ENCODE measurements at places on chromosomes 2 and 18.
A peak's percentile ranks its signal among the peaks of the same experiment; 100 is the strongest.

GRCh38 chr2:144181001-144181400, 338.9 kb downstream of the ZEB2 start:
- no peak for DNase-seq

DNA sequence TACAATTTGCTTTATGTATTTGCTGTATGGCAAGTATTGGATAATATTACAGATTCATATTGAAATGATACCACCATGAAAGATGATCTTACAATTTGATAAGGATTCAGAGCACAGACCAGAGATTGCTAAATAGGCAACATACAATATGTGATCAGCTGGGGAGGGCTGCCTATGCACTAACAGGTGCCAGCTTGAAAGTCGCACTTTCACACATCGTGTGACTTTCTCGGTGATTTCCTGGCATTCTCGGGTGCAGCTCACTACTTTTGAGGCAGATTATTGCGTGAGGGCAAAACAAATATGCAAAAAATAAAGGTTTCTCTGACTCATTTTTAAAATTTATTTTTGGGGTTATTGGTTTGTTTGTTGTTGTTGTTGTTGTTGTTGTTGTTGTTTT, 36.0 kb downstream of the RBMS1 start:
- no peak for DNase-seq

DNA sequence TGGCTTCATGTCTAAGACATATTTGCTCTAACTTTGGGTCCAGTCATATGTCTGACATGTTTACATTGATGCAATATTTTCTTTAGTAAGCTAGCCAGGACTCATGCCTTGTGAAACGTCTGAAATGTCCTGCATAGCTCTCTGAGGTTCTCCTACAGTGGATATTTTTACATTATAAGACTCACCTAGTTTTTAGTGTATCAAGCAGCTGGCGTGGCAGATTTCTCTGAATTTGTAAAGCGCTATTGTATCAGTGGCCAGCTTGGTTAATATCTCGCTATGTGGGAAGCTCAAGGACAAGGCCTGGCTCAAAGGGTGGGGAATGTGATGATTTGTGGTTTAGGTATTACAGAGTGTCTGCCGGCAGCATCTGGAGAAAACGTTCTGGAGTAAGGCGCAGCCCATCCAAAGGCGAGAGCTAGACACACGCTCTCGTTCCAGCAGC, 164.3 kb downstream of the LTBP1 start:
- DNase-seq, result no peak

- DNase-seq, result no peak
Measured at GRCh38 chr2:124533226-124533954, 508.3 kb downstream of the CNTNAP5 start.

DNA sequence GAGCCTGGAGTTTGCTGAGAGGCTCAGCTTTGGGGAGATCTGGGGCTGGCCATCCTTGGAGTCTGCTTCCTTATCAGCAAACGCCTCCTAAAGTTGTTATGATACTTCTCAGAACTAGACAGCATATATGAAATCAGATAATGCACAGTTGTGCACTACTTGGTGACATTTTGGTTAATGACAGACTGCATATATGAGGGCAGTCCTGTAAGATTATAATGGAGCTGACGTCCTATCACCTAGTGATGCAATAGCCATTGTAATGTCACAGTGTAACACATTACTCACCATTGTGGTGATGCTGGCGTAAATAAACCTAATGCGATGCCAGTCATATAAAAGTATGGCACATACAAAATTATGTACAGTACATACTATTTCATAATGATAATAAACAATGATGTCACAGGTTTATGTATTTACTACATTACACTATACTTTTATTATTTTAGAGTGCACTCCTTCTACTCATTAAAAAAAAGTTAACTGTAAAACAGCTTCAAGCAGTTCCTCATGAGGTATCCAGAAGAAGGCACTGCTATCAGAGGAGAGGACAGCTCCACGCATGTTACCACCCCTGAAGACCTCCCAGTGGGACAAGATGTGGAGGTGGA, 298.1 kb upstream of the REV1 start:
- DNase-seq, result no peak

GRCh38 chr18:48186131-48186766, 222.9 kb downstream of the ZBTB7C start:
- DNase-seq, result no peak

GRCh38 chr18:53817976-53818950, 406.2 kb downstream of the MBD2 start:
- no peak for DNase-seq

DNA sequence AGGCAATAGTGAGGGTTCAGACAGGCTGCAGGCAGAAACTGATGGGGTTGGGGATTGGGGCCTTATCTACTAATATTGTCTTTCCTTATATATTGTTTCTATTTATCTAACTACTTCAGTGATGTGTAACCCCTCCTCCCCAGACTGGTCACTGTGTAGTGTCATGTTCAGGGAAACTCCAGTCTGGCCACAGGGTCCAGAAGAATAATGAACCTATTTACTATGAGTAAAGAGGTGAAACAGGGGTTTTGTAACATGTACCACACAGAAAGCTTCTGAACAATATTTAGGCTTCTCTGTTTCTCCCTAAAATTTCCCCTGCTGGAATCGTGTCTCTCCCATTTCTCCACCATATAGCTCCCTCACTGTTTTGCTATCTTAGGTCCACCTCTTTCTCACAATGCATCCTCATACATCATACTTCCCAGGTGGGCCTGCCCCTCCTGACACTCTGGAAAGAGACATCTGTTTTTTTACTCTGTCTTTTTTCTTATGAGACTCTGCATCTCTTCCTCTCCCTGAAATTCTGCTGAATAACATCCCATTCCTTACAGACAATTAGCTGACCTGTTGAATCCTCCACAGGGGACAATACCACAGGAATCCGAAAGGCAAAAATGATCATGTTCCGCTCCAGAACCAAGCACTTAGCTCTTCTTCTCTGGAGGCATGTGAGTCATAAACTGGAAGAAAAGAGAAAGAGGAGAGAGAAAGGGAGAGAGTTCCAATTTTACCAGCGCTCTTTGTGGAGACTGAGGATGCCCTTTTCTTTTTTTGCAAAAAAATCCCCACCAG, 154.8 kb downstream of the ZEB2 start:
- DNase-seq, result no peak

- no peak for DNase-seq
Measured at GRCh38 chr18:48840491-48840877, 110.3 kb downstream of the SMAD7 start.

DNA sequence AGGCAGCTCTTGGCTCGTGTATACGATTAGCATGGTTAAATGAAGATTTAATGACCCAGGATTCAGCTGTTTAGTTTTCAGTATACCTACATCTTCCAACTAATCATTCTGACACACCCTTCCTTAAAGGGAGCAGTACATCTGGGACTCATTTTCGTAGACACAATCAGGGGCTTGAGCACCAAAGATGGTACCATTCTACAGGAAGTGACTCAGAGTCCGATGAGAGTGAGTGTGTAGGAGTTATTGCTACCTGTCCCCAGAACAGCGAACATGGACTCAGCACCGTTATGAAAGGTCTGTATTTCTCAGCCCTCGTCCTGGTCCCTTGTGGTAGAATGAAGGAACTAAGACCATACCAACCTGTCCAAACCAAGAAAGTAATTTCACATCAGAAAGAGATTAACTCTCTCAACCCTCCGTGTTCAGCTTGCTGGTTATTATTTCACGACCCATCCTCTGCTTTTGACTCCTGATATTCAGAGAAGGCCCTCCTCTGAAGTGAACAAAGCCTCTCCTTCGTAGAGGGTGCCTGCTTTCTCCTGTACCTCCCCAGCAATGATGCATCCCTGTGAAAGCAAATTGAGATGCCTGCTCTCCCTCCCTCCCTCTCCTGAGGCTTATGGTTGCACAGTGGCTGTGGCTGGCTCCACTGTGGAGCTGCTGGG, 214.8 kb downstream of the MTX2 start:
- DNase-seq, result no peak

DNA sequence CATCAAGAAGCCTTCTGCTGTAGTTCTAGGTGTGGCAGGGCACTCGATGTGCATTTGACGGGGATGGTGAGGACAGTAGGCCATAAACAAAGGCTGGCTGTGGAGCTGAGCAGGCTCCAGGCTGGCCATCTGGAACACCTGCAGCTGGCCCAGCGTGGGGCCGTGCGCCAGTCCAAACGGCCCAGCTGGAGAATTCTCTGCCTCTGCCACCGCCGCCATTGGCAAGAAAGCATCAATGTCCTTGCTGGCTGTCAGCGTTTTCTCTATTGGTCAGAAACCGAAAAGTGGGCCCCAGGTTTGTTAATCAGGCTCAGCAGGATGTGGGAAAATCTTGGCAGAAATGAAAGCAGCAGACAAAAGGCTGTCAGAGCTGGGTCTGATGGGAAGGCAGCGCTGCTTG, 24.0 kb upstream of the CTIF start:
- no peak for DNase-seq

DNA sequence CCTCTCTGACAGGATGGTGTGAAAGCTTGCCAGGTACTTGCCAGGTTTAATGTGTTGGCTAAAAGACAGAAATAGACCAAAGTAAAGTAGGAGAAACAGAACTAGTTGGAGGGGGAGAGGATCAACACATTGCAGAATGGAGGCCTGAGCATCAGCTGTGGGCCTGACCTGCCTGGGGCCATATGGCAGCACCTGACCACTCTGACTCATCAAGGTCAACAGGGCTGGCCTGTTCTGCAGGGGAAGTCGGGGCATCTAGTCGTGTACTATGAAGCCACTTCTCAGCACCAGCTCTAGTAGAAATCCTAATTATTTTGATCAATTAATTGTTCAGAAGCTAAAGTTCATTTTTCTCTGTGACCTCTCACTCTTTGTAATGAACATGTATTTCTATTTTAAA, 35.8 kb upstream of the NOSTRIN start:
- DNase-seq, result no peak

DNA sequence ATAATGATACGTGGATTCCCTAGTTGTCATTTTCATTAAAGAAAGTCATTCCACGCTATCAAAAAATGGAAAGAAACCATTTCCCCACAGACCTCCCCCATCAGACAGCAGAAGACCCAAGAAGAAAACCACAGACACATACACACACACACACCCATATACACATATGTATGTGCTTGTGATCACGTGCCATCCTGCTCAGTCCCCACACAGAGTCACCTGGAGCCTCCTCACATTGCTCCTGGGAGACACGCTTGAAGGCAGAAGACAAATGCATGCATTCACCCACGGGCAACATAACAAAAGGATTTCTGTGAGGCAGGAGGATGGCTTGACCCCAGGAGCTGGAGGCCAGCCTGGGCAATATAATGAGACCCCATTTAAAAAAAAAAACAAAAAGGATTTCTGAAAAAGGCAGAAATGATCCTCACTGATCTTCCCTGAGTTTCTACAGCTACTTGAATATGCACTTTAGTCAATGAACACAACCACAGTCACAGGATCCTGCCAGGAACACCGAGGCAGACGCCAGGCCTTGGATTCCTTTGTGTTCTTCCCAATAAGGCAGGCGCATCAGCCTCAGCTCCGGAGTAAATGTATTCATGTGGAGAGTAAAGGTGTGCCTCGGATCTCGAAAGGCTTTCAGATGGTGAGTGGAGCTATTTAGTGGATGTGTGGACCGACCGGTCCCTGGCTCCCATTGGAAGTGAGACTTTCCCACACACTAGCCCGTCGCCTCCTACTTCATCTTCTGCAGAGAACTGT, 21.0 kb downstream of the TGFBRAP1 start:
- DNase-seq, result no peak

GRCh38 chr18:58529714-58530354, 99.1 kb downstream of the ALPK2 start:
- DNase-seq, result peak; percentile 51

All from LoVo (cell line).